ENCODE measurements at places on chromosomes 4 and X.

DNA sequence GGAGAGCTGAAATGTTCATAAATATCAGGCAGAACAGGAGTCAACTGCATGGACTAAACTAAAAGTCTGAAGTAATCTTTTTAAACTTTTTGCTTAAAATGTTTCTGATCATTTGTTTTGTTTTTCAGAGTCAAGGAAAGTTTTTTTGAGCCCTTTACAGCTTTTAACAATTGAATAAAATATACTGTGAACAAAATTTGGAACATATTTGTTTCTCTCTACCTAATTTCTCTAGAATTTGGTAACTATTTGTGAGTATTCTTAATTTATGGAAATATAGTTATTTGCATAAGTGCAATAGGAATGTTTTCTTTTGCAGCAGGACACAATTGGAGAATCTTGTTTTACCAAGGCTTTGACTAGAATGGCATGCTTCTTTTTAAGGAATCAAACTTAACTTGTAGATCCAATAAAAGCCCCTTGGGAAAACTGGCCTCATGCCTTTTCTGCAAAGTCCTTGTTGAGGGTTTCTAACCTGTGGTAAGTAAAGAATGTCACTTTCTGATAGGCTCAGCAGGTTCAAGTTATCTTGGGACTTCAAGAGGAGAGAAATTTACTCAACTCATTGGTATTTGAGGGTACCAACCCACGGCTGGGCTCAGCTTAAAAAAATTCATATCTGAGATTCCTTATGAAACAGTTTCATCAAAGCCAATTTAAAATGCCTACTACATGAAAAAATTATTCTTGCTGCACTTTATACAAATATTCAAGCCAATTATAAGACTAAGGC lies 91.5 kb downstream of the UPRT start:
- no peak for DNase-seq

GRCh38 chr4:28555866-28556265 lies 1695.2 kb downstream of the STIM2 start:
- no peak for DNase-seq

- DNase-seq: no peak
These were observed 38.1 kb upstream of the NOCT start for GRCh38 chr4:138977524-138977923.

- DNase-seq: no peak
These were observed 38.6 kb downstream of the EVC start for GRCh38 chr4:5749568-5749967.

DNA sequence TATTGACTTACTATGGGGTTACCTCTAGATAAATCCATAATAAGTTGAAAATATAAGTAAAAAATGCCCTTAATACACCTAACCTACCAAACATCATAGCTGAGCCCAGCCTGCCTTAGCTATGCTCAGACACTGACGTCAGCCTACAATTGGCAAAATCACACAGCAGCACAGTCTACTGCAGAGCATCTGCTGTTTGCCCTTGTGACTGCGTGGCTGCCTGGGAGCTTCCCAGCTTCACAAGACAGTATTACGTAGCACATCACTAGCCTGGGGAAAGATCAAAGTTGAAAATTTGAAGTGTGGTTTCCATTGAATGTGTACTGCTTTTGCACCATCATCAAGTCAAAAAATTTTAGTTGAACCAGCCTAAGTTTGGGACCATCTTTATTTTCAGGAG lies 8.8 kb downstream of the HTT-AS start:
- DNase-seq: no peak

DNA sequence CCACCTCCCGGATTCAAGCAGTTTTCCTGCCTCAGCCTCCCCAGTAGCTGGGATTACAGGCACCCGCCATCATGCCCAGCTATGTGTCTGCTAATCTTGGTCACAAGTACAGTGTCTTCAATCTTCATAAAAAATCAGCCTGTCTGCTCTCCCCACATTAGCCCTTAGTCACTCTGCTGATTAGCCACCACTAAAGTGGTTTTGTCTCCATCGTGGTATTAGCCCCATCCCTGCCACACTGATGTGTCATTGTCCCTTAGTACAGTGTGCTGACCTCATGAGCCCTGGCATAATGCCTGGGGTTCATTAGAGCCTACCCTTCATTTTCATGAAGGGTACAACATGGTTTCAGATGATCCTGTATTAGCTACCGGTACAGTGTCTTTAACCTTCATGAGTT lies 49.9 kb downstream of the ZNF157 start:
- DNase-seq: no peak

- DNase-seq: no peak
These were observed 75.8 kb upstream of the PRKG2 start for GRCh38 chr4:81290813-81291212.

GRCh38 chr4:113222471-113222870 lies 173.0 kb downstream of the ANK2 start:
- no peak for DNase-seq

DNA sequence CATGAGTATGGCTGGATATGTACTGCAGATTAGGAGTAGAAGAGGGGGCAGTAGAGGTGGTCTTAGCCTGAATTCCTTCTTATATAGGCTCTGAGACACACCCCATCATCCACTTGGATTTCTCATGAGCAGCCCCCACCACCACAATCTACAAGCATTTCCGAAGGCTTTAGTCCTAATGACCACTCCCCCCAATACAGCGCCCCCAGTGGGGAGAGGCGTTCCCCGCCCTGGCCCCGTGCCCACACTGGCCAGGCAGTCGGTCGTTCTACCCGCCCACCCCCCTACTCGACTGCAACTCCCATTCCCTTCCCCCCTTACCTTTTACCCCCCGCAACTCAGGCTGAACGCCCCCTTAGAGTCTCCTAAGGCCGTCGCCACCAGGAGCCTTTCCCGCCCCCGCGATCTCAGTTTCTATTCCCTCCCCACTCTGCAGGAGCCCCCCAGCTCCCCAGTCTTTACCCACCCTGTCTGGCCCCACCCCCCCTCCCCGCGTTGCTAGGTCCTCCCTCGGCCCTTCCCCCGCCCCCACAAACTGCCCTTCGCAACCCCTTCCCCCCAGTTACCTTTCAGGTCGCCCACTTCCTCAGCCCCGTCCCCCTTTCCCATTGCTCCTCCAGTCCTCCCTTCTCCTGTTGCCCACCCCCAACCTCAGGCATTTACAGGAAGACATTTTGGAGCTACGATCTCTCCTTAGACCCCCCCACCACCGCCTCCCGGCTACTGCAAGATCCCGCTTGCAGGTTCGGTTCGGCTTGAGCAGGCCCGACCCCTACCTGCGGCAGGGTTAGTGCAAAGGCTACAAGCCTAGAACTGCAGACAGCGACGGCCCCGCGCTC lies 468 bp downstream of the ZMYM3 start:
- DNase-seq: no peak

GRCh38 chr4:66577922-66578321 lies 907.6 kb upstream of the EPHA5 start:
- DNase-seq: no peak

- DNase-seq: no peak
These were observed 54.6 kb downstream of the ARAP2 start for GRCh38 chr4:36189511-36190226.

DNA sequence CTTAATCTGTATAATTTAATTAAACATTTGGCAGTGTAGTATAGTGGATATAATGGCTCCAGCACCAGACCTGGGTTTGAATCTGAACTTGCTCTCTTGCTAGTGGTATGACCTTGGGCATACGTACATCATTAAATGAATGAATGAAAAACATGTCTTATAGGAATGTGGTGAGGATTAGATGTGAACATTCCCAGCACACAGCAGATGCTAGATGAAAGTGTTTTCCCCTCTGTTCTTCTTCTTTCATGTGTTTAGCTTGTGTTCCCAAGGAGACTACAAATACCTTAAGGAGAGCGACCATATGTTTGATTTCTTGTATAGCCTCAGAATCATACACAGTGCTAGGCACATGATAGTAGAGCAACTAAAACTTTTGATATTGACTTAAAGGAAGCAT lies 56.5 kb downstream of the CT47B1 start:
- DNase-seq: no peak

DNA sequence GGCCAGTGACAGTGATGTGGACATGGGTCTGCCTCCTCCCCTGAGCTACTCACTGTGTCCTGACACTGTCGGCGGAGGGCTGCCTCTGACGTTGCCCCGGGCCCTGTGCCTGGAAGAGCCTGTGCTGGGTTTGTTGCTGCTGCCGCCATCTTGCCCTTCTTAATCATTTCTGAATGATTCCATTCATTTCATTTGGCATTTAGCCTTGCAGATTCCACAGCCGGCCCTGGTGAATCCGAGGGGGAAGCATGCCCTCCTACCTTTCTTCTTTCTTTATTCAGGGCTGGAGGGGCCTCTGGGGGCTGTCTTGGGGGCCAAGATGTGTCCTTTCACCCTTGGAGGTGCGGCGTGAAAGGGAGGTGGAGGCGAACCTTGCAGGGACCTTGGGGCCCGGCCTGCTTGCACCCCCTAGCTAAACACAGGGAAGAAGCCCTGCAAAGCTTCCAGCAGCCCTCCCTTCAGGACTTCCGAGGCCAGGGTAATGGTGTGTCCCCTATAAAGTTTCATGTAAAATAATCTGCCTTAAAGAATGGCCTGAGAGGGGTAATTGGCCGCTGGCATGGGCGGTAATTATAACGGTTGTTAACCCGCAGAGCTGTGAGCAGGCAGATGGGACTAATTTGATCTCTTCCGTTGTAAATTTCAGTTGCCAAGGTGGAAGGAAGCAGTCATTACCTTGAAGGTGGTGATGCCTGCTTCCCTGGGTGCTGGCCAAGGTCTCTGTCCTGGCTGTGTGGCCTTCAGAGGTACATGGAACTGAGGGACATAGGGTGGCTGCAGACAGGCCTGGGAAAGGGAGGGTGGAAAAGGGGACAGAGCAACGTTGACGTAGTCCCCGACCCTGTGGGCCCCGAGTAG lies 92.3 kb downstream of the PSAPL1 start:
- DNase-seq: no peak

DNA sequence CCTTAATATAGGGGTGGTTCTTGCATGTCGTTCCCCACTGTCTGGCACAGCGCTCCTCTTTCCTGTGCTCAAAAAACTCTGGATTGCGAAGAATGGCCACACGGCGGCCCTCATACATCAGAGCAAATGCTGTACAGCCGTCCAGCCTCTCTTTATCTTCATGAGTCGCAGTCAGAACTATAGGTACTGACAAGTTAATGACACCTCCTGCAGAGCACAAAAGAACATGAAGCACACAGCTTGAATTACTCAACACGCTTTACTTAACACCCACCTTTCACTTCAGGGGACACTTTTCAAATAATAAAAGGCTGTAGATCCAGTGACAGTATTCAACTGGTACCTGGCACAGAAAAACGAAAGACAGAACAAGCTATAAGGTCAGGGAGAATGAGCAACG lies 65.3 kb downstream of the PAPSS1 start:
- DNase-seq: peak; percentile 85

- no peak for DNase-seq
These were observed 11.3 kb downstream of the SNX12 start for GRCh38 chrX:71056867-71057266.

DNA sequence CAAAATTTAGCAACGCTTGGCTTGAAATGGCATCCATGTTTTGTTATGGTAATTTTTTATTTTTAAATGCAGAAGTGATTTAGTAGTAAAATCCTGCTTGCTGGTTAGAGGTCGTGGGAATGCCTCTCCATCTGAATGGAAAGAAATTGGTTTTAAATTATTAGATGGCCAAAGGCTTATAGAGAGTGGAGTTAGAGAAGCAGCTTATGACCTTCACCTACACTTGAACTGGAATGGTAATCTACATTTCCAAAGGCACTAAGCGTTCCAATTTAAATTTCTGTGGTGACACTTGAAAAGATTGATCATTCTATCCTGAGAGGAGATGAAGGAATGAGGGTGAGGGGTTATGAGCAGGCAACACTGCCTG lies 280.7 kb downstream of the RAPGEF2 start:
- DNase-seq: no peak

- no peak for DNase-seq
These were observed 53.6 kb downstream of the NSG1 start for GRCh38 chr4:4440333-4441061.

DNA sequence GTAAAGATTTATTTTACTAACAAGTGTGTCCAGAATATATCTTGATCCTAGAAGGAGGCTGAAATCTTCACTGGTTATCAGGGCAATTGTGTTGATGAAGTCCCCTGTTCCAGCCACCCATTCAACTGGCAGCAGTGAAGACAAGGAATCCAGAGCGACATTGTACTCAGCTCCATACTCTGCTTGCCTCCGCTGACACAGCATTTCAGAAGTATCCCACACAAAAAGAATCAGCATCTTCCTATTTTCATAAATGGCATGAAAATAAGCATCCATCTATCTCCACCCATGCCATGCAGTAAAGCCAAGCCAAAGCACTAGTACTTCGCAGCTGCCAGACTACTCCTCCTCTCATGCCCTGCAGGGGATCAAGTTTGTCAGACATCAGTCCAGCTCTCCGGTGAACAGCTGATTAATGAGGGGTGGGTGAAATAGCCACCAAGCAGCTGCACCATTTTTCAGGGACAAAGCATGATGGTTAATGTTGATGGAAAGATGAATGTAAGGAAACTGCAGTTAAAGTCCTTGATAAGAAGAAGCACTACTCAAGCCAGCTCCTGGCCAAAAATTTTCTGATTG lies 54.0 kb downstream of the COL25A1 start:
- DNase-seq: no peak

- no peak for DNase-seq
These were observed 44.4 kb downstream of the SEL1L3 start for GRCh38 chr4:25818371-25818871.

DNA sequence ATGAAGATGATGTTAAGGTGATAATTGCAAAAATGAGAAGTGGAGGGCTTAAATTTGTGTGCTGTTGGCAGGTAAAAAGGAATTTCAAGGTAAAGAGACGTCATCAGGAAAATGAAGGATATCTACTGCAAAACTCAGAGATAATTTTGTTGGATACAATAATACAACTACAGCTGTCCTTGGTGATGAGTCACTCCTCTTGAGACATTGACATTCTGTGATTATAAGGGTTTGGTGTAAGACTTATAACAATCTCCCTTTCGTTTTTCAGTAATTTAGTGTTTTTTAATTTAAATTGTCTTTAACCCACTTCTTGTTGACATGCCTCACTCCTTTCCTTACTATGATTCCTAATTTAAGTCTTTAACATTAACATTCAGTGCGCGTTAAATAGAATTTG lies 1074.1 kb upstream of the SLIT2 start:
- DNase-seq: no peak

GRCh38 chr4:8393593-8394038 lies 46.9 kb downstream of the ACOX3 start:
- DNase-seq: no peak

DNA sequence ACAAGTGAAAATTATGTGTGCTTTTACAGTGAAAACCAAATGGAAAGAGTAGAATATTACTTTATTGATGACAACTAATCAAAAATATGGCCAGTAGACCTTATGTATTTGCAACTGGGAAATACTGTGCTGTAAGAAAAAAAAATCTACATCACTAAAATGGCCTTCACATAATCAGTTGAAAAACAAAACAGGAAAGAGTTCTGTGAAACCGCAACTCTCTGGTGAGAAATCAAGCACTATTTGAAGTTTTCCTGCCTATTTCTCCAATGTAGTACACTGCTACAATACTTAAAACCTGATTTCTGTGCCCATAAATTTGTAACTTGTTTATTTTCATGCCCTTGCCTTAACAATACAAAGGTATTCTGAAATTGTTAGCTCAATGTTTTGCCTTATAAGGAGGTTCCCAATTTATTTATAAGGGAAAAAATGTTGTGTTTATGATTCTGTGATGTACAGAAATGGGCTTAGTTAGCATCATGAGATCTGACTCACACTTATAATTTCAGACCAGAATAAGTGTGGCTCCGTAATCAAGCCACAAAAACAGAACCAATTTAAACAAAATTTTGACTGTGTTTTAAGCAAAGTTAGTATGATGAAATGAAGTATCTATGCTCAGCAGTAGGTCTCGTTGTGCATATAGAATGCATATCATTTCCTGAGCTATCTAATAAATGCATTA lies 147.1 kb downstream of the FAT4 start:
- no peak for DNase-seq

- no peak for DNase-seq
These were observed 25.4 kb downstream of the TMSB4X start for GRCh38 chrX:13000301-13000811.
